ENCODE measurements at places on chromosomes 12 and 14.

GRCh38 chr12:7161811-7162210 lies 27.7 kb upstream of the PEX5 start:
- DNase-seq = no peak

DNA sequence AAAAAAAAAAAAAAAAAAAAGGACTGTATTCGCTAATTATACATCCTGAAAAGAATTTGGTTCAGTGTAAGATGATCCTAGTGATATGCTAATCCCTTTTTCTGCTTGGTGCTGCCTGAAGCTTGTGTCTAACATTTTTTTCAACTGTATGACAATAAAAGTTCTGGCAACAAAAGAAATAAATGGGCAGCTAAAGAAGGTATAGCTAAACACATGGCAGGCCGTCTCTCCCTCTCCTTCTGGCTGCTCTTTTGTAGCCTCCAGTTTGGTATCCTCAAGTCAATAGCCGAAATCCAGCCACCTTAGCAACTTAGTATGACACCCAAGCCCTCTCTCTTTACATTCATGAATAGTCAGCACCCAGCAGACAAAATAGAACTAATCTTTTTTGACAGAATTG lies 198.3 kb upstream of the OTX2 start:
- DNase-seq = no peak

GRCh38 chr12:94792693-94793092 lies 142.3 kb upstream of the TMCC3 start:
- peak; percentile 62 for DNase-seq

- DNase-seq = no peak
These were observed 10.8 kb downstream of the DLK1 start for GRCh38 chr14:100737526-100737925.

GRCh38 chr12:62834971-62835547 lies 99.9 kb downstream of the PPM1H start:
- no peak for DNase-seq

DNA sequence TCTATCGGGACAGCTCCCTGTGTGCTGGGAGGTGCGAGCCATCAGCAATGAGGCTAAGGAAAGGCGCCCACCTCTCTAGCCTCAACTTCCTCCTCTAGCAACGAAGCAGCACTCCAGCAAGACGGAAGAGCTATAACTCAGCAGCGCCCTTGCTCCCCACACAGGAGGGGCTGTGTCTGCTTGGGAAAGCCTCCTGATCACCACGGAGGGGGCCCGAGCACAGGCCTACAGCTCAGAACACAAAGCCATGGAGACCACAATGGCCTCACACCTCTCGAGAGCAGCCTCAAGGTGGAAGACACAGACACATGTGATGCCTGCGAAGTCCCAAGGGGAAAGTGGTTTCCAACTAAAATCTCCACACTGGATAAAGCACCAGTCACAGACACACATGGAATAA lies 60.4 kb downstream of the CDC42BPB start:
- DNase-seq = no peak

GRCh38 chr12:14403711-14404196 lies 38.3 kb downstream of the ATF7IP start:
- peak; percentile 58 for DNase-seq

GRCh38 chr14:92998946-92999345 lies 76.0 kb downstream of the CHGA start:
- DNase-seq = no peak

Measured in pons (tissue), 1 donor.